Activated naive CD8-positive, alpha-beta T cell treated with anti-CD3 and anti-CD28 coated beads for 36 hours (primary cell): ENCODE measurements at places on chromosomes 2 and 18. TPM values are rescaled to one million over a fixed set of nuclear protein-coding genes. Genes with fewer than 3 reads are reported as not detected.

The EVX2 gene
- not detected for total RNA-seq

The VIL1 gene
- total RNA-seq, result not detected

The POLE4 gene
- total RNA-seq, result 56.0 TPM

The KIAA2012 gene
- total RNA-seq, result not detected

The IL1R1 gene
- 0.70 TPM for total RNA-seq

The IL18RAP gene
- 5.5 TPM for total RNA-seq

The FHL2 gene
- total RNA-seq, result 5.1 TPM

GRCh38 chr2:8582651-8583399, 99.0 kb upstream of the ID2 start:
- H3K4me3 ChIP-seq, result peak overlapping the region; percentile 51
- H3K36me3 ChIP-seq, result no peaks in the 10 kb centered on the region
- H3K27me3 ChIP-seq, result peaks cover 26% of the 10 kb centered on the region
- H3K27ac ChIP-seq, result no peak overlapping the region
- peaks cover 43% of the 10 kb centered on the region for H3K4me1 ChIP-seq

GRCh38 chr2:128488434-128488833, 169.8 kb upstream of the HS6ST1 start:
- H3K27ac ChIP-seq, result no peak overlapping the region
- H3K27me3 ChIP-seq, result peaks cover 6% of the 10 kb centered on the region
- H3K4me1 ChIP-seq, result no peaks in the 10 kb centered on the region
- no peak overlapping the region for H3K4me3 ChIP-seq
- no peaks in the 10 kb centered on the region for H3K36me3 ChIP-seq

GRCh38 chr2:204885747-204886146, 340.5 kb downstream of the PARD3B start:
- no peaks in the 10 kb centered on the region for H3K27me3 ChIP-seq
- DNase-seq, result no peak
- peaks cover 2% of the 10 kb centered on the region for H3K36me3 ChIP-seq
- no peak overlapping the region for H3K4me3 ChIP-seq
- peaks cover 15% of the 10 kb centered on the region for H3K4me1 ChIP-seq
- no peak overlapping the region for H3K27ac ChIP-seq

- H3K36me3 ChIP-seq, result no peaks in the 10 kb centered on the region
- no peak overlapping the region for H3K27ac ChIP-seq
- DNase-seq, result no peak
- no peaks in the 10 kb centered on the region for H3K4me1 ChIP-seq
Observed at GRCh38 chr2:164114937-164115336, 379.1 kb upstream of the FIGN start.

- peaks cover 22% of the 10 kb centered on the region for H3K27me3 ChIP-seq
- H3K4me1 ChIP-seq, result no peaks in the 10 kb centered on the region
- H3K4me3 ChIP-seq, result no peak overlapping the region
- H3K36me3 ChIP-seq, result no peaks in the 10 kb centered on the region
Observed at GRCh38 chr18:32289483-32290075, 99.7 kb downstream of the MEP1B start.

DNA sequence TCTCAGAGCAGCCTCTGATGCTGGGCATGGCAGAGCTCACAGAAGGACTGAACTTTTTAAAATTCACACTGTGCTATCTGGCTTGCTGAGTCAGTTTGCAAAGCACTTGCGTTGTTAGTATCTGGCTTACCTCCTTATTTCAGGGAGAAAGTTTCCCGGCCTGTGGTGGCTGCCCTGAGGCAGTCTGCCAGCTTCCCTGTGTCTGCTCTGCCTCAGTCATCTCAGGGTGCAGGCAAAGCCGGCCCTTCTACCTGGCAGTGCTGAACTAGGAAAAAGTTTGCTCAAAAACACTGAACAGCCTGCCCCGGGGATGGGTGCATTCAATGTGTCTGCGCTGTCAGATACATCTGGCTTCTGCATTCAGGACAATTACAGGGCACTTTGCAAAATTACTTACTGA, 90.2 kb upstream of the UXS1 start:
- no peak overlapping the region for H3K27ac ChIP-seq
- no peak for DNase-seq
- H3K36me3 ChIP-seq, result no peaks in the 10 kb centered on the region
- H3K4me1 ChIP-seq, result no peaks in the 10 kb centered on the region
- H3K4me3 ChIP-seq, result no peak overlapping the region
- no peaks in the 10 kb centered on the region for H3K27me3 ChIP-seq
